Glutamatergic neuron (in vitro differentiated cells): ENCODE measurements at places on chromosomes 2 and 18.

DNA sequence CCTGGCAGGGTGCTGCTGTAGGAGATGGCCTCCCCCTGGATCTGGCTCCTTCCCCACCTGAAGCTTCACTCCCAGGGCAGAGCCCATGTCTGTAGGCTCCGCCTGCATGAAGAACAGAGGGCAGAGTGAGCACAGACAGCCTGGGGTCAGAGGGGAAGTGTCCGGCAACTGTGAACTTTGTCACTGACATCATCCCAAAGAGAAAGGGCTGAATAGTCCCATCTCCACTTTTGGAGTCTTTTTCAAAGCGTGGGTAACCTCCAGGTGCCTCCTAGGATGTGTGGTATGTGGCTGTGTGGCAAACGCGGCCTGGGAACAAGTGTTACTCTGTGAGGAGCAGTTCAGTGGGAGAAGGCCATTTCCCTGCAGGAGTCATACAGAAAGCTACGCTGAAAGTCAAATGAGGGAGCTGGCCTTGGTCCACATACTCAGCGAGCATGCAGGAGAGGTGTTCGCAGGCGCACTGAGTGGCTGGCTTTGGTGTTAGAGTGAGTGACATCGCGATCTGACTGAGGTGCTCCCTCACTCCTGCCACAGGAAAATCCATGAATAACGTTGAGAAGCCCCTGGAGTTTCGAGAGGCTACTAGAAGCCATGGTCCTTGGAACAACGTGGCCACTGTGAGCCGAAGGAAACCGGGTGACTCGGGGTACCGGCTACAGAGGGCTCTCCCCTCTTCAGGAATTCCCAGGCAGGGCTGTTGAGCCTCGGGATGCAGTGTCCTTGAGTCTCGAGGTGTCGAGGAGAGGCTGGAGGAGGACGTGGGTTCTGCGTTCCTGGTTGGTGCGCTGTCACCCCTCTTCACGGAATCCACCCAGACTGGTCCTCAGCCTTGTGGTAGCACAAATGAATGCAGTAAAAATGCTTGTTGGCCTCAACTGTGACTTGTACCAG, 54.7 kb downstream of the CABLES1 start:
- DNase-seq, result no peak

DNA sequence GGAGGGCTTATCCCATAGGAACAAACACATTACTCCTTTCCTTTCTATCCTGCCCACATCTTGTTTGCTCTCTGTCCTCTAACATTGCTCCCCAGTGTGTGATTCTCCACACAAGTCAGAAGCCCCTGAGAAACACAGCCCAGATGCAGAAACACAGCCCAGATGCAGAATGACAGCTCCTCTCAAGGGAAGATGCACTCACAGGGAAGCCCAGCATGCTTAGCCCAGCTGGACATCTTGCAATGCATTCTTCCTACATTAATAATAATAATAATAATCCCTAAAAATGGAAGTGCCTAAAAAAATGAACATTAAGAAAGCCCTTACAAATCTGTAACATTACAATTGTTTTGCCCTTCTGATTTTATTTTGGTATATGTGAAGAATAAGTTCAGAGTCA, 172.1 kb downstream of the CBLN2 start:
- DNase-seq, result no peak

DNA sequence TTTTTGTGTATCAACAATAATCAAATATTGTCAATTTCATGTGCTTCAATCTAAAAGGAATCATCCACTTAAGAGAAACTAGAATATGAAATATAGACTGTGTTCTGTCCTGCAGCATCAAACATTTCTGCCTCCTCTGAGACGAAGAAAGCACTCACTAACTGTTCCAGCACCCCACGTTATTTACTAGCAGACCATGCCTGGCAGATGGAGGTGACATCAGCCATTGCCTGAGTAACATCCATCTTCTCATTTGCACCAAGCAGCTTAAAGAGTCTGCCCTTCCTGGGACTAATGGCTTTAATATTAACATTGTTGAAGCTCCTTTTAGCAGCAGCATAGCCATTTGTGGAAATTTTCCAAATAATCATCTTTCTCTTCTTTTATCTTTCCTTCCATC, 25.7 kb downstream of the SGPP2 start:
- peak; percentile 49 for DNase-seq

DNA sequence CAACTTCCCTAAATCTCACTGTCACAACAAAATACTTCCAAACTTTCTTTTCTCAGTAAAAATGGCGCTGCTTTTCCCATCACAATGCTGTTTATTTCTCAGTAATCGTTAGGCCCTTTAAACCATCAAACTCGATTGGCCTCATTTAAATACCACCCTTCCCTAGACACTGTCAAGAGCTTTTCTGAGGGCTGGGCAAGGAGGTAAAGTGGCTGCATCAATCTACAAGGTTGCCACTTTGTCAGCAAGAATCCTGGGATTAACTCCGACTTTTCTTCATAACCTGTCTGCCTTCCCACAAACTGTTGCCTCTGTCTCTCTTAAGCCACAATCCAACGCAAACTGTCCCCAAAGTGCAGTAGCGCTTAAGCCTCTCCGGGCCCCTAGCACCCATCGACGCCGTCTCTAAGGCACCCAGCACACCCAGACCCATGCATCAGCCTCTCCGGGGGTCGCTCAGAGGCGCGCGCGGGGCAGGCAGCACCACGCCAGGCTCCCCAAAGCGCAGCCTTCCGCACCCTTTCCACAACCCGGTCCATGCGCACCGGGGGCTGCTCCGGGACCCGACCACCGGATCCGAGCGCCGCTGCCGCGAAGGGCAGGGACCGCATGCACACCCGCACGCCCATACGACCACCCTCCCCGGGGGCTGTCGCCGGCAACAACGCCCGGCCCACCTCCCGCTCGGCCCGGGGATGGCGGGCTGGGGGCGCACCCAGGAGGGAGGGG, 683 bp downstream of the MBOAT2 start:
- peak; percentile 57 for DNase-seq

DNA sequence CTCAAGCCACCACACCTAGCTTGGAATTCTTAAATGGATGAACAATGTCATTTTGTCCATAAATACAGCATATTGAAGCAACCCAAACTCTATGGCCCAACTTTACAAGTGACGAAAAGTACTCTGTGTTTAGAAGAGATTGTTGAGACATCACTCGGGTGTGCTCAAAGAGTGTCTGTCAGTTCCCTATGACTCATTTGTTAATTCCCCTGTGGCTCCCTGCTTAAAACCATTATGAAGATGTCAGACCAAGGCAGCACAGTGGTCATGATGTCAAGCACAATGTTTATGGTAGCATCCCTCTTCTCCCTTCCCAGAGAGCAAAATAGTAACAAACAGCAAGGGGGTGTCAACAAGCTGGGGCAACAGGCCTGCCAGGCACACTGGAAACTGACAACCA, 3.0 kb downstream of the LYG1 start:
- no peak for DNase-seq

GRCh38 chr2:177625744-177626650, 233.4 kb downstream of the AGPS start:
- DNase-seq, result no peak

DNA sequence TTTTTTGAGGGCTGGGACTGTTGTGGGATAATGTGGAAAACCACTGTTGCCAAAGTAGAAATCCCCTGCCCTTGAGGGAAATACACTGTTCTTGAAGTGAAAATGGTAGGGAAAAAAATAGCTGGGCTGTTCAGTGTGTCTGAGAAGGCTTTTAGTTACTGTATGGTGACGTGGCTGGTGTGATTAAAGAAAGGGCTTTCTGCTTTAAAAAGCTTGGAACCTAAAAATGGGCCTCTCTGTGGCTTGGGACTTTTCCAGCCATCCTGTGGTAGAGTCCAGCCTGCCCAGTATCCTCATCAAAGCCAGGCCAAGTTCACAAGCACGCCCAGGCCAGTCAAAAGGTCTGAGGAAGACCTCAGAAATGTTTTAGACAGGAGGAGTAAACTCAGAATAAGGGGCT, 6.8 kb downstream of the MGAT5 start:
- DNase-seq, result no peak

- DNase-seq, result no peak
These were observed 252.9 kb downstream of the ATAD2B start for GRCh38 chr2:23673830-23674679.

GRCh38 chr18:67932271-67932670, 415.8 kb upstream of the DSEL start:
- no peak for DNase-seq

- DNase-seq, result no peak
These were observed 45.0 kb downstream of the LAMA1 start for GRCh38 chr18:7072593-7072992.

- no peak for DNase-seq
These were observed 84.9 kb downstream of the SESTD1 start for GRCh38 chr2:179179719-179180118.

DNA sequence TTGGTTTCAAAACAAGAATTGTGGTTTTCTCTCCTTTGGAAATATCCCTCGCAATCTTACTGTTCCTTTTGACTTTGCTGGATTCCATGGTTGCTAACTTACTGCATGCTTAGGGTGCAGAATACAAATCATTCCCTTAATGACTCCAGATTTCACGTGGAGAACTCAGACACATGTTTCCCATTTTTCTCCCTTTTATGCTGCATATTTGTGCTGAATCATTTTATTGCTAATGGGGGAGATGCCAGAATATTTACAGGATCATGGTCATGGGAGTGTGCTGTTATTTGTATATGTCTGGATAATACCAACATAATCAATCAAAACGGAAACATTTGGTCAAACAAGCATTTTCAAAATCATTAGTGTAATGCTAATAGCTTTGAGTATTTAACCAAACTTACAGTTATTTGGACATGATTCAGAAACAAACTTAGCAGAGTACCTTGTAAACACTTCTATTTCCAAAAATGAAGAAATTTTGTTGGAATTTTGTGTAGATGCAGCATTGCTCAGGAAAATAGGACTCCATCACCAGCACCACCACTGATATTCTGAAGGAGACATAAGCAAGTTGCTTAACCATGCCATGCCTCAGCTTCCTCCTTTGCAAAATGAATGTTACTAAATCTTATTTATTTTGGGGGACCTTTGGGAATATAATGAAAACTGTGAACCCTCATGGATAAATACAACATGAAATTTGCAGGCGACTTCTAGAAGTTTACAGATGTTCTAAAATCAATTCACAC, 122.5 kb upstream of the RND3 start:
- DNase-seq, result no peak

DNA sequence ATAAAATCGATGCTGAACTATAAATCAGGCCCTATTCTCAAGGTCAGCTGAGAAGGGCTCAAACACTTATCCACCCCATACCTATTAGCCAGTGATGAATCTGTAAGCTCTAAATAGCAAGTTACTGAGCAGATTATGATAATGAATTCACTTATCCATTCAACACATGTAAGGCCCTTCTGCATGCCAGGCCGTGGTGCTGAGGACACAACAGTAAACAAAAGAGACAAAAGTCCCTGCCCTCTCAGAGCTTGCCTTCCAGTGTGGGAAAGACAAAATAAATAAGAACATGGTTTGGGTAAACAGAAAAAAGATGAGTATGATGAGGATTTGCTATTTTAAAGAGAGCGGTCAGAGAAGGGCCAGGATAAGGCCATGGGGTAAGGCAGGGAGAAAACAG, 11.7 kb downstream of the TTC32 start:
- no peak for DNase-seq

- DNase-seq, result no peak
These were observed 639.2 kb upstream of the CDH2 start for GRCh38 chr18:28816155-28816554.

GRCh38 chr2:230335864-230336506, 9.0 kb downstream of the SP140L start:
- DNase-seq, result no peak

- DNase-seq, result no peak
These were observed 417.5 kb upstream of the MYT1L start for GRCh38 chr2:2748399-2749205.

- DNase-seq, result no peak
These were observed 42.2 kb downstream of the MERTK start for GRCh38 chr2:111940333-111941196.

- no peak for DNase-seq
These were observed 36.1 kb downstream of the ZRANB3 start for GRCh38 chr2:135494917-135495316.

- no peak for DNase-seq
These were observed 133.2 kb downstream of the NAPG start for GRCh38 chr18:10659000-10659399.

GRCh38 chr18:8368512-8369217, 240.6 kb upstream of the RAB12 start:
- no peak for DNase-seq

GRCh38 chr2:11877764-11878163, 131.3 kb downstream of the LPIN1 start:
- DNase-seq, result no peak

DNA sequence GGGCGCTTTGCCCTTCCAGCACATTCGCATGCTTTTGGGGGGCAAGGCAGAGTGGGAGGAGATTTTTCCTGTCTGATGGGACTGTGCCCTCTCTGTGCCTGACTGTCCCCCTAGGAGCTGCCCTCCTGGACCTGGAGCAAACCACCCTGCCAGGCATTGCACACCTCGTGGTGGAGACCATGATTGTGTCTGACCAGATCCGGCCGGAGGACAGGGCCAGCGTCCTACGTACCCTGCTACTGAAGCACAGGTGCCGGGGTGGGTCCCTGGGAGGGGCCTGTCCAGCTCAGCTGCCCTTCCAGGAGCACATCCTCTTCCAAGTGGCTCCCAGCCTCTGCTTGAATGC, 5.3 kb downstream of the SLC4A3 start:
- no peak for DNase-seq

DNA sequence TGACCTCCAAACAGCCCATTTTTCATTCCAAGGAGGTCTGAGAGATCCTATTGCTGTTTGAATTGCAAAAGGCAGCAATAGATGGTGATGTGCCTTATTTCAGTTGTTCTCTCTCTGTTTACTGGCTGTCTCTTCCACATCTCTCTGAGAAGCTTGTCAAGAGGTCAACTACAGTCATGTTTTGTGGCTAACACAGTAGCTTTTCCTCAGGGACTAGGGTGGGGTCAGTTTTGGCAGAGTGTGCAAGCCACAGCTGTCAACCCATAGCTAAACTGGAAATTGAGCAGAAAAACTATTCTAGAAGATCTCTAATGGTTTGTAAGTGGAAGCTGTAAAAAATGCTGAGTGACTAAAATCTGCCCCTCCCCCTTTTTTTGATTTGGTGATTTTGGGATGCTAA, 67.1 kb downstream of the DIS3L2 start:
- DNase-seq, result no peak

GRCh38 chr2:227536445-227536844, 62.2 kb upstream of the SCYGR2 start:
- DNase-seq, result no peak

DNA sequence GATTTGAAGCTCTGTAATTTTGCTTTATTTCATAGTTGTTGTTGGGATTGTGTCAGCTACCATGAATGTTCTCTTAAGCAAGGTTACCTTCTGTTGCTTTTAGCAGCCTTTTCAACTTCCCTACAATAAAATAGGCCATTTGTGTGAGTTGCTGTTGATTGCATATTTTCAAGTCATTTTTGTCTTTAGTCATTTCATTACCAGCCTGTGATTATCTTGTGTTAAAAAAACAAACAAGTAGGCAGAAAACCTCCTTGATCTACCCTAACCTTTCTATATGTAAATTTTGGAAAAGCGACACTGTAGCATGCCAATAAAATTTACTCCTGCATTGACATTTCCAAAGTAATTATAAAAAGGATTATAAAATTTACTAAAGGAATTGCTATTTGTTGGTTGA, 19.3 kb downstream of the GREB1L start:
- DNase-seq, result no peak
